Right lobe of liver (tissue), 6 donors: ENCODE measurements at places on chromosomes 3 and 15.

DNA sequence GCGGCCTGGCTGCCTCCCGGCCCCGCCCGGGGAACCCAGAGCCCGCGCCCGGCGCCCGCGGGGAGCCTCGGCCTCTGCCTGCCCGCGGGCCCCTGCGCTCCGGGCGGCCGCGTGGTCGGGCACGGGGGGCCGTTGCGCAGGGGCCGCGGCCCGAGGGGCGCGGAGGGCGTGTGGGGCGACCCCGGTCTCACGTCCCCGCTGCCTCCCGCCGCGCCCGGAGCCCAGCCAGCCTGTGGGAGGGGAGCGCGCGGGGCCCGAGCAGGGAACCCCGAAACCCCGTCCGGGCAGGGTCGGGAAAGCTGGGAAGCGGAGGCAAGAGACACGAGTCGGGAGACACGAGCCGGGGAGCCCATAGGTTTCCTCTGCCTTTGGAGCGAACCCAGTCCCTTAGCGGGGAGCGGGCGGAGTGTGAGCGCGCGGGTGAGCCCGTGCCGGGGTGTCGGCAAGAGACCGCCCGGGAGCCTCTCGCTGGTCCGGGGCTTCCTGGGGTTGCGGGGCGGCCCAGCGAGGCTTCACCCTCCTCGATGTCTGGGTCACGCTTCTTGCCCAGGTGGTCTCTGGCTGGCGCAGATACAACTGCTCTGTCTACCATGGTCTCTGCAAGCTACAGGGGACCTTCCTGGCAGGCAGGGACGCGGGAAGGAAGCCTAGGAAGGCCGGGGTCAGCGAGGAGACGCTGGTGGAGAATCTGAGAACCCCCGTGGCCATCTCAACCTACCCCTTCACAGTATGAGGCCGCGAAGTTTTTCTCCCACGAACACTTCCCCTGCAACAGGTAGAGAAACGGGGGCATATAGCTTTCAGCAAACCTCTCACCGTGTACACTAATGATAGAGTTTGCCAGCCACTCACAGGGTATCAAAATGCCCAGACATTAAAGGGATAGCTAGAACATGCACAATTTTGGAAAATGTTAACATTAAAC lies 586 bp downstream of the LRRK1 start:
- H3K27me3 ChIP-seq: no peaks in the 10 kb centered on the region
- peak overlapping the region; percentile 34 for H3K4me3 ChIP-seq
- peak overlapping the region; percentile 43 for H3K27ac ChIP-seq
- DNase-seq: peak; percentile 47
- H3K4me1 ChIP-seq: no peaks in the 10 kb centered on the region

DNA sequence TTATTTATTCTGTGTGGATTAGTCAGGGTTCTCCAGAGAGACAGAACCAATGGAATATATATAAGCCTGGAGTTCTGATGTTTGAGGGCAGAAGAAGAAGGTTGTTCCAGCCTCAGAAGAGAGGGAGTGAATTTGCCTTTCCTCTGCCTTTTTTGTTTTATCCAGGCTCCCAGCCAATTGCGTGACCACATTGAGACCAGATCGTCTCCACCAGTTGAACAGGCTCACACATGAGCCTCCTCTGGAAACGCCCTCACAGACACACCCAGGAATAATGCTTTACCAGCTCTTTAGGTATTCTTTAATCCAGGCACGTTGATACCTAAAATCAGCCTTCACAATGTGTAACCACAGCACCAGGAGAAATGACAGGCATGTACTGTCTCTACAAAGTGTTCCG lies 923.1 kb downstream of the TBL1XR1 start:
- DNase-seq: no peak
- no peak overlapping the region for H3K27ac ChIP-seq
- H3K36me3 ChIP-seq: no peaks in the 10 kb centered on the region

GRCh38 chr15:51678096-51678495 lies 3.2 kb upstream of the SCG3 start:
- H3K27me3 ChIP-seq: no peaks in the 10 kb centered on the region
- no peak overlapping the region for H3K4me3 ChIP-seq
- no peaks in the 10 kb centered on the region for H3K4me1 ChIP-seq
- no peaks in the 10 kb centered on the region for H3K36me3 ChIP-seq
- no peak overlapping the region for H3K27ac ChIP-seq
- no peak for DNase-seq

DNA sequence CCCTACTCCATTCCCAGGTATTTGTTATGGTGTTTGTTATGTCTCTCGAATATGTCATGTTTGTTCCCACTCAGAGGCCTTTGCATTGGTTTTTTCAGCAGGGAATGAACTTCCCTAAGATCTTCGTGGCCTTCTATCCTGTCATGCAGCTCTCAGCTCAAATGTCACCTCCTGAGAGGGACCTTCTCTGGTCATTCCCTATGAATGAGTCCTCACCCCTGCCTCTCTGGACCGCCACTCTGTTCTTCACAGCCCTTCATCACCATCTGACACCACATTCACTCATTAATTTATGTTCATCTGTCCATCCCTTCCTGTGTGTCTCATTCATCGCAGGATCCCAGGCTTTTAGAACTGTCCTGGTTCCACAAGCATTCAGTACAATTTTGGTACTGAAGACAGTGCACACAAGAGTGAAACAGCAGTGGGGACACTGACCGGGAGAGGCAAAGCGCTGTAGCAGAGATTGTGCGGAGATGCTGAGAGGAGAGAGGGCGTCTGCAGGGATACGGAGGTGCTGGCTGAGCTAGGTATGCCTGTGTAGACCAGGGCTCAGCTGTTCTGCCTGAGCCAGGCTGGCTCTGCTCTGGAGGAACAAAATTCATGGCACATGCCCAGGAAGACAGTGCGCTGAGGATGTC lies 132.3 kb downstream of the CHCHD6 start:
- no peaks in the 10 kb centered on the region for H3K4me1 ChIP-seq
- H3K27me3 ChIP-seq: no peaks in the 10 kb centered on the region
- no peaks in the 10 kb centered on the region for H3K36me3 ChIP-seq
- no peak overlapping the region for H3K4me3 ChIP-seq

GRCh38 chr15:45187894-45188830 lies at the start of gene SHF:
SHF (minus strand) TSS chr15:45187966; CDS start chr15:45187951, 15 bp downstream.
- no peaks in the 10 kb centered on the region for H3K4me1 ChIP-seq
- H3K4me3 ChIP-seq: peak within 1 kb of the TSS; percentile 51
- H3K27ac ChIP-seq: peak within 1 kb of the TSS; percentile 83
- no peak for DNase-seq
- H3K36me3 ChIP-seq: no peaks in the 10 kb centered on the region

DNA sequence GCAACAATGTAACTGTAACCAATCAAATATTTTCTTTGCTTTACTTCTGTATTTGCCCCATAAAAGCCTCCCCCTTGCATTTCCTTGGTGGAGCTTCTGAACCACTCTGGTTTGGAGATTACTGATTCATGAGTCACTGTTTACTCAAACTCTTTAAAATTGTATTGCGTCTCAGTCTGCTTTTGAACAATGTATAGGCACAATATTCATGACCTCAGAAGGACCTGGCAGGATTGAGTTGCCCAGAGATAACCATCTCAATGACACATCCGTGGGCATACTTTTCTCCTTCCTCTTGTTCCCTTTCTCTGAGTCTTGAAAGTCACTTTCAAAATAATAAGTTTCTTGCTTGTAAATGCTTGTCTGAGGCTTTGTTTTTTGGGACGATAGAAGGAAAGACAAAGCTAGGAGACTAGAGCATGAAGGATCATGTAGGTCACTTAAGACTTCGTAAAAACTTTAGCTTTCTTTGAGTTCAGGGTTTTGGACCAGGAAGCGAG lies 57.1 kb upstream of the POU1F1 start:
- peaks cover 5% of the 10 kb centered on the region for H3K27me3 ChIP-seq
- H3K36me3 ChIP-seq: no peaks in the 10 kb centered on the region
- no peaks in the 10 kb centered on the region for H3K4me1 ChIP-seq
- H3K4me3 ChIP-seq: no peak overlapping the region
- H3K27ac ChIP-seq: no peak overlapping the region
- DNase-seq: no peak

GRCh38 chr15:56781666-56782065 lies 48.4 kb upstream of the ZNF280D start:
- DNase-seq: no peak
- H3K4me3 ChIP-seq: no peak overlapping the region
- no peaks in the 10 kb centered on the region for H3K36me3 ChIP-seq
- H3K27ac ChIP-seq: peak overlapping the region; percentile 57

DNA sequence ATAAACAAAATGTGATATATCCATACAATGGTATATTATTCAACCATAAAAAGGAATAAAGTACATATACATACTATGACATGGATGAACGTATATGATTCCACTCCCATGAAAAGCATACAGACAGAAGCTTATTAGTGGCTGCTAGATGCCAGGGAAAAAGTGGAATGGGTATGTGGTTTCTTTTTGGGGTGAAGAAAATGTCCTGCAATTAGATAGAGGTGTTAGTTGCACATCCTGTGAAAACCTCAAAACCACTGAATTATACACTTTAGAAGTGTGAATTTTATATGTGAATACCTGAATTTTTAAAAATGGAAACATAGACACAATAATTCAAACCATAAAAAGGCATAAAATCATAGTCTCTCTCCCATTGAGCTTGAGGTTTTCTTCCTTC lies 11.2 kb downstream of the DENND6A start:
- H3K27me3 ChIP-seq: no peaks in the 10 kb centered on the region
- no peaks in the 10 kb centered on the region for H3K36me3 ChIP-seq
- no peak overlapping the region for H3K27ac ChIP-seq
- no peak overlapping the region for H3K4me3 ChIP-seq
- H3K4me1 ChIP-seq: peaks cover 7% of the 10 kb centered on the region
